NCI-H526 treated with DMSO at 0.1 percent for 48 hours (cell line): ENCODE measurements at places on chromosomes 3 and 15.

DNA sequence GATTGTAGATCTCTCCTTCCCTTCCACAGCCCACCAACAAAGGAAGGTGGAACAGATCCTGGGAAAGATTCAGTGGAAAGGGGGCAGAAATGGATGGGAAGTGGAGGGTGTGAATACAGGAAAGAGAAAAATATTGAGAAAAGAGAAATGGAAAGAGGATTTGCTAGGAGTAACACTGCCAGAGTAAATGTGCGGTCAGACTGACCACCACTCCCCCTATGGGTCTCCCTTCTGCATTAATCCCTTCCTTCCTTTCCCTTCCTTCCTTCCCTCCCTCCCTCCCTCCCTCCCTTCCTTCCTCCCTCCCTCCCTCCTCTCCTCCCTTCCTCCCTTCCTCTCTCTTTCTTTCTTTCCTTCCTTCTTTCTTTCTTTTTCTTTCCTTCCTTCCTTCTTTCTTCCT is 12.0 kb upstream of the COMMD2 start:
- no peak for DNase-seq

GRCh38 chr15:46301291-46301690 is 666.5 kb downstream of the SQOR start:
- no peak for DNase-seq

- DNase-seq, result no peak
Measured at GRCh38 chr3:8223766-8224165, 277.9 kb upstream of the LMCD1 start.

- DNase-seq, result no peak
Measured at GRCh38 chr3:16374047-16374934, 109.3 kb downstream of the OXNAD1 start.

- DNase-seq, result no peak
Measured at GRCh38 chr15:91711384-91712033, 142.0 kb upstream of the SLCO3A1 start.

- no peak for DNase-seq
Measured at GRCh38 chr3:187720337-187720670, 17.9 kb upstream of the RTP2 start.
